ENCODE measurements at places on chromosomes 12 and 14.

DNA sequence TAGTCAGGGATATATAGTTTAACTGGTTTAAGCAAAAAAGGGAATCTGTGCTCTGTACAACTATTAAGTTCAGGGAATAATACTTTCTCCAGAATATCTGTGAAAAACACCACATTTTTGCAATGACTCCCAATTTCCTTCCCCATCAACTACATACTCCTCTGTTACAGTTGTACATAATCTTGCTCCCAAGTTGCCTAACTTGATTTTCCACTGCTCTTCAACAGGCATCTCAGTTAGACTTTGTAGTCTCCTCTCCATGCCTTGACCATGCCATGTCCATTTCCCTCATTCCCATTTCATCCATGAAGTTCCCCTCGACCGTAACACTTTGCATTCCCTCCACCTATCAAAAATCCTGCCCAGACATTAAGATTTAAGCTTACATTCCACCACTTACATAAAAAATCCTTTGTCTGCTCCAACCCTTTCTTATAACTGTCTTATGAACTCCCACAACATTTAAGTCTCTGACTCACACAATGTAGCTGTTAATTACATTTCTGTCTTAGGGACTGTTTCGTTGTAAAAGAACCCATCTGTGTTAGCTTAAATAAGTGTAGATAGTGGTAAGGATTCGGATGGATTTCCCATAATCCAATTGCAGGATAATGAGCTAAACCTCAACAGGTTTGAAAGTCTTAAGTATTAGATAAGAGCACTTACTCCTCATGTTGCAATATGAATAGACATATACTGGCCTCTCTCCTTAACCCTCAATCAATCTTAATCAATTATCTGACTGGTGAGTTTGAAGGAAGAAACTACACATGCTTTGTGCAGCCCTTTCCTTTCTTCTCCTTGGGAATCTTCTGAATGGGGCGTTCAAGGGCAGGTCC lies 156.5 kb downstream of the PAWR start:
- no peak for DNase-seq

DNA sequence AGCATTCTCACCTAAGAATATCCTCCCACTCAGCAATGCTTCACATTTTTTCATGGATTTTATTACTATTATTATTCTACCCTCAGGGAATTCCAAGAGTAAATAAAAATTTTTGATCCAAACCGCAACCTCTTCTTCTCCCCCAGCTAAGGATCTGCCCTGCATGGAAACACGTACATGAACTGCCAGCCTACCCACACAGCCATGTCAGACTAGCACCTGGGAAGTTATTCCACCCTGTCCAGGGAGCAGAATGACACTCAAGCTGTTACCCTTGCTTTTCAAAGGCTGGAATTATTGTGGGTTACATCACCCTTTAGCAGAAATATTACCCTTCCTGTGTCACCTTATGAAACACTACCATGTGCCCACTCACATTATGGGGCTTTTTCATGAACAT lies 227.3 kb upstream of the USP15 start:
- DNase-seq, result no peak

GRCh38 chr14:94021416-94022157 lies 4.6 kb upstream of the OTUB2 start:
- no peak for DNase-seq

DNA sequence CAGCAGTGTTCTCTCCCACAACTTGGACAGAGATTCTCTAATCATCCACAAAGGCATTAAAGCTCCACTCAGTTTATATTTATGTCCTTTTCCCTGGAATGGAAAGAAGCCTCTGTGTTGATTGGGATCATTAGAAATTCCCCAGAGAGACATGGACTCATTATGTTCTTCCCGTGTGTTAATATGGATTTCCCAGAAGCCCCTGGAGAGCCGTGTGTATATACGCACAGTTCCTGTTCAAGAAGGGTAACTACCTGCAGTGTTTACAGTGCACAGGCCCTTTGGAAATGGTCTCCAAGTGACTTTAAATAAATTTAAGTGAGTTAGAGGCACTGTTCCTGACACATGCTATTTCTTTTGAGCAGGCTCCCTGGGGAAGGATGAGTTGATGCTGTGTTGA lies 428.0 kb upstream of the TMTC1 start:
- no peak for DNase-seq

DNA sequence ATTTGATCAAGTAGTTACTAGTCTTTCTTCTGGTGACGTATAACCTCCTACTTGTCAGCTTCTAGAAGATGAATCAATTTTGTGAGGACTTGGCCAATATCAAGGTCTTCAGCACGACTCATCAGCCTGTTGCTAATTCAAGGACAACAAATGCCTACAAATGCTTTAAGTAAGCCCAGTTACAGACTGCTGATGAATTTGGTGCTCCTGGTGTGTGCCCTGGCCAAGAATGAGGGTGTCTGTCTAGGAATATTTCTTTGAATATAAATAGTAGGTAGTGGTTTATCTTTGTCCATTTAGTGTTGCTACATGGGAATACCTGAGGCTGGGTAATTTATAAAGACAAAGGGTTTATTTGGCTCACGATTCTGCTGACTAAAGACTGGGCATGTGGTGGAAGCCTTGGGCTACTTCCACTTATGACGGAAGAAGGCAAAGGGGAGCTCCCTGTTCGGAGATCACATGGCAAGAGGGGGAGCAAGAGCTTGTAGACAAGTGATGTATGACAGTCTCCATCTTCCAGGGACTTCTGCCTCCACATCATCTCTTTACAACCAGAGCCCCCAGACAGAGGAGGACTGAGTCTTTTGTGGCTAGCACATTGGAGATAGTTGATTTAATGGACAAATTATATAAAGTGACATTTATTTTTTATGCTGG lies 180.2 kb downstream of the CRADD start:
- no peak for DNase-seq

- peak; percentile 34 for DNase-seq
These were observed 1.3 kb downstream of the RNASE6 start for GRCh38 chr14:20782280-20782890.

DNA sequence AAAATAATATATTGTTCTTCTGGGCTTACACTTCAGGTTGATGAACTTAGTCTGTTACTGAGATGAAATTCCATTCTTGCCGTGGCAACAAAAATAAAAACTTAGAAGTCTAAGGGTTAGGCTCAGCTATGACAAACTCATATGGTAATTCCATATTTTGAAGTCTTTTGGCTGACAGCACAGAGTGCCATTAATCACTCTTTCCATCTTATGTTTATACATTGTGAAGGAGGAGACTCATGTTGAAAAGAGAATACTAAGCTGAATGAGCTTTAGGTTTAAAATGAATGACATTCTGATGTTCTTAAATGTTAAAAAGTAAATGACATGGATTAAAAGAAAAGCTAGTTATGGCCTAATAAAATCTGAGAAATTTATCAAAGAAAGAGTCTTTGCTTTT lies 291.9 kb downstream of the SOX5 start:
- DNase-seq, result no peak

DNA sequence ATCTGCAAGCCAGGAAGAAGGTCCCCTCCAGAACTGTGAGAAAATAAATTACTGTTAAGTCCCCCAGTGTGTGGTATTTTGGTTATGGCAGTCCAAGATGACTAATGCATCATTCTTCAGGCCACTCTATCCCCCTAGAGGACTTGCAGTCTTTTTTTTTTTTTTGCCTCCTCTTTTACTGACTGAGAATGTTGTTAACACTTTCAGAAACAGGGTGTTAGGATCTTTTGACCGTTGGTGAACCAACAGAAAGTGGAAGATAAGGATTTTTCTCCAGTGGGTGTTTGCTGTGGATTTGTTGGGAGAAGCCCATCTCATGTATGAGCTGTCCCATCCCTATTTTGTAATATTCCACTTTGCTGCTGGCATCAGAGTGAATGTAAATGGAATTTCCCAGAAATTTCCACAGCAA lies 37.8 kb downstream of the MARK3 start:
- no peak for DNase-seq

GRCh38 chr14:99628887-99629618 lies 15.9 kb upstream of the HHIPL1 start:
- peak; percentile 75 for DNase-seq

GRCh38 chr14:105069871-105070759 lies 4.9 kb upstream of the GPR132 start:
- DNase-seq, result peak; percentile 6

DNA sequence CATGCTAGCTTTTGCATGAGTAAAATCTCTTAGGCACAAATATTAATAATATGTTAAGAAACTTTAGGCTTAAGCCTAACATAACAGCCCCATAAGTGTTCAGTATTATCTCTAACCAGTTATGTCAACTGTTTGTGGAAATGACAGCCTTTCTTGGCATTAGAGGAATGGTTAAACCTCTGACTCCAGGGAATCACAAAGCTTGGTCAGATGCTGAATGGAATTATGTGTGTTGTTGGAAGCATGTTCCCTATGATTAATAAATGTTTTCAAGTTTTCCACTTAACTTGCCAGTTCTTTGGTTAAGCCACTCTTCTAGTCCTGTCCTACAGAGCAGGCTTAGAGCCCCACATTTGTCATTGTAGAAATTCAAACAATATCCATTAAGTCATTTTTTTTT lies 17.0 kb downstream of the PSEN1 start:
- no peak for DNase-seq

- DNase-seq, result no peak
These were observed 700.6 kb downstream of the DIO2 start for GRCh38 chr14:79510659-79511058.

- no peak for DNase-seq
These were observed 24.6 kb upstream of the APOF start for GRCh38 chr12:56387152-56387736.

- no peak for DNase-seq
These were observed 3.1 kb downstream of the OS9 start for GRCh38 chr12:57697076-57697475.

DNA sequence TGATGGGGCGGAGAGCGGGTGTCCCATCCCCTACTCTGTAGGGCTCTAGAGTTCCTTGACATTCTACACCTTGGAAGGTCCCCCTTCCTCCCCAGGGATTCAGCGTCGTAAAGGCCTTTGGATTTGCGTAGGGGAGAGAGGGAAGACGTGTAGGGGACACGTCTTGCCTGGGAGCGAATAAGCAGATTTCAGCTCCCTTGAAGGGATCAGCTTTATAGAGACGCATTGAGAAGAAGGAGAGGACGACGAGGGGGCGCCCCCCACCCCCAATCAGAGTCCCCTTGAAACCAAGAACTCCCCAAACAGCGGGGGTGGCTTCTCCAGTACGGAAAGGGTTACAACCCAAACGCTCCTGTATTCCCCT lies 324 bp downstream of the CALCOCO1 start:
- no peak for DNase-seq

DNA sequence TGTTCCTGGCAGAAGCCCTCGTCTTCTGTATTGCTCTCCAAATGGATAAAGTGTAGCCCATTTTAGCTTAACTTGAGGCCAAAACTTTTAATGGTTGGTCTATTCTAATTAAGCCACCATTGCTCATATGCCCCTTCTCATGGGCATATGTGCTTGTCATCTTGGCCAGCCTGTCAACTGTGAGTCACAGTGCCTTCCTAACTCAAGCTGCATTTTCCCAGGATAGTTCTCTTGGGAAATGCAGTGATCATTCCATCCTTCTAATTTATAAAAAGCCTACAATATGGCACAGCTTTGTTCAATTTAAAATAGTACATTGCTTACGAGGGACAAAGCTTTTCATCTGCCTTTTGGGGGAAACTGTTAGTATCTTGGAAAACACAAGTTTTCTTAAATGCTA lies 6.6 kb downstream of the PTHLH start:
- no peak for DNase-seq

GRCh38 chr14:66508846-66509621 lies 1.1 kb downstream of the GPHN start:
- DNase-seq, result peak; percentile 46

DNA sequence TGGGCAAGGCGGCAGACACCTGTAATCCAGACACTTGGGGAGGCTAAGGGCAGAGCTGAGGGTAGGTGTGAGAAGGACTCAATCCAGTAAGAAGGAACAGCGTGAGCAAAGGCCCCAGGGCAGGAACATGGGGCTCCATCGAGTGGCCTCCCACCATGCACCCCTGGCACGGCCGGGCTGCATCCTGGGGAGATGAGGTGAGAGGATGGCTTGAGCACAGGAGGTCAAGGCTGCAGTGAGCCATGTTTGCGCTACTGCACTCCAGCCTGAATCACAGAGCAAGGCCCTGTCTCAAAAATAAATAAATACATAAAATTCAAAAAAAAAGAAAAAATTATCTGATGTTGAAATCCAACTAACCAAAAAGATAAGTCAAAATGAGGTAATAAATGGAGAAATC lies 58.5 kb downstream of the ARL6IP4 start:
- no peak for DNase-seq

GRCh38 chr14:75981426-75982265 lies at the start of gene TGFB3:
Gene TGFB3, minus strand, starts transcription at chr14:75981995. Its CDS starts 1,102 bp downstream, at chr14:75980893.
- DNase-seq, result peak; percentile 73

DNA sequence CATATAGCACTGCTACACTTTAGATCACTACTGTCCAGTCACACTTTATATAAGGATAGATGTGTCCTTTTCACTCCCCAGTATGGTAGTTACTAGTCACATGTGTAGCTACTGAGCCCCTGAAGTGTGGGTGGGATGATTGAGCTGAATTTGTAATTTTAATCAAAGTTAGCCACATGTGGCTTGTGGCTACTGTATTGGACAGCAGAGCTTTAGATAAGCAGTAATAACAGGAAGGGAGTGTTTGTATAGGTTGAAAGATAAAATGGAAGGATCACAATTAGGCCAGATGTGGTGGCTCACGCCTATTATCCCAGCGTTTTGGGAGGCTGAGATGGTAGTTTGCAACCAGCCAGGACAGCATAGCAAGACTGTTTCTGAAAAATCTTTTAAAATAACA lies 23.5 kb downstream of the NAA30 start:
- no peak for DNase-seq

GRCh38 chr12:58395470-58395869 lies 454.1 kb downstream of the ATP23 start:
- DNase-seq, result no peak

DNA sequence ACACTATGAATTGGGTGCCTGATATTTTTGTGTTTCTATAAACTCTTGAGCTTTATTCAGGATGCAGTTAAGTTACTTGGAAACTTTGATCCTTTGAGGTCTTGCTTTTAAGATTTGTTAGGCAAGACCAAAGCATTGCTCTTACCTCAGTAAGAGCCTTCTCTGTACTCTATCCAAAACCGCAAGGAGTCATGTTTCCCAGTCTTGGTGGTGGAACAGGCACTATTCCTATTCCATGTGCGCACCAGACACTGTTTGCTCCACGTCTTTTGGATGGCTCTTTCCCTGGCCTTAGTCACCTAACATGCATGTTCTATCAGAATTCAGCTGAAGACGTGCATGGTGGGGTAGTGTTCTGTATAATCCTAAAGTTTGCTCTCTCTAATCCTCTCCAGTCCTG lies 23.5 kb downstream of the CSRP2 start:
- DNase-seq, result no peak

All from midbrain (tissue), 1 donor.